Right lobe of liver (tissue), 6 donors: ENCODE measurements at places on chromosomes 13 and 19.

- no peaks in the 10 kb centered on the region for H3K27me3 ChIP-seq
- no peaks in the 10 kb centered on the region for H3K4me1 ChIP-seq
- no peak overlapping the region for H3K4me3 ChIP-seq
- H3K36me3 ChIP-seq = no peaks in the 10 kb centered on the region
- DNase-seq = no peak
These were observed 72.6 kb upstream of the TSHZ3 start for GRCh38 chr19:31421856-31422255.

DNA sequence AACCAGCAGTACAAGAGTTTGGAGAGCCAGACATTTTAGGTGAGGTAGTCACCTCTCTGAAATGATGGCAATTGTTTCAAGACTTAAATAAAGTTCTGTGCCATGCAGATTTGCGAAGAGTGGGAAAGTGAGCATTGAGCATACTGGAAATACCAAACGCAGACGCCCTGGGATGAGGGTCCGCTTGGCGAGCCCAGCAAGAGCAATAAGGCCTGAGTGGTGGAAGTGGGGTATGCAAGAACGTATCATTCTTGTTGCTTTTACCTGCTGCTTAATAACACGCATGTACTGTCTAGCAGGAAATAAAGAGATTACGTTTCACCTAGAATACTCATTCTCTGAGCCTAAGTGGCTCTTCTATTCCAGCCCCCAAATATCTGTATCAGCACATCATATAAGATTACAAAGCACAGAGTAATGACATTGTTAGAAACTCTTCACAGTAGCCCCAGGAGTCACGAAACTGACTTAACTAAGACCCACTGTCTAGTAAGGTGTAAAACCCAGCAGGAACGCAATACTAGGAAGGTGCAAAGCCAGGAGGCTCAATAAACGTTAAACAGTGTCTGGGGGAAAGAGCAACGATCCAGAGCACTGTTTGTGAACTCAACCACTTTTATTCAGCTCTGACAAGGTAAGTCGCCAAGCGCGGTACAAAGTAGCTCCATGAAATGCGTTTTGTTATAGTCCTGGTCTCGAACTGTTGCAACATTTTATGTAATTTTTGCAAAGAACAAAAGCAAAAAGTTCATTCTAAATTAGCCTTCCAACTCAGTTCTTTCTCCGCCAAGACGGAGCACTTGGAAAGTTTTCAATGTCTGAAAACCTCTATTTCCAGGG lies 1.2 kb downstream of the RCBTB2 start:
- no peaks in the 10 kb centered on the region for H3K27me3 ChIP-seq
- peak overlapping the region; percentile 70 for H3K4me3 ChIP-seq

DNA sequence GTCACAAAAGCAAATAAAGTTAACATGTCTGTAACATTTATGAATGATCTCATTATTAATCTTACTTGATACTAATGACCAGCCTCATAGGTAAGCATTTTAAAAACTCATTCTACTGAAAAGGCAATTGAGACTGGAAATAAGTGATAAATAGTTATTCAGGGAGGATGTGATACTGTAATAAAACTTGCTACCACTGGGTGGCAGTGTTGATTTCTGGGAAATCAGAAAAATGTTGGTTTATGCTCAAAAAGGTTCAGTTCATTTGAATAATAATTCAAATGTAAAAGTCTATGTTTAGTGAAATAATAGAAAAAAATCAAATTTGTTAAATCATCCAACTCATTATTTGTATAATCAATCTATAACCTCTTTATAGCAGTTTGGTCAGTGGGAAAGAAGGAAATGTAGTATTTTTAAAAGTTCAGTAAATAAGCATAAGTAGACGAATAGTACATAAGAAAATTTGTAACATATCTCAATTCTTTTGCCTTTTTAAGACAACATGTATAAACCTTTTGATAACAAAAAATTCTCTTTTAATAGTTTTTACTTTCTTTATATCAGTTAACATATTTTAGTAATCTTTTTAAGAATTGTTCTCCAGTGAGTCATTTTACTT lies 9.6 kb downstream of the ABHD13 start:
- no peaks in the 10 kb centered on the region for H3K4me1 ChIP-seq
- DNase-seq = no peak
- no peak overlapping the region for H3K27ac ChIP-seq
- no peak overlapping the region for H3K4me3 ChIP-seq

- H3K27me3 ChIP-seq = no peaks in the 10 kb centered on the region
- peak overlapping the region; percentile 37 for H3K4me3 ChIP-seq
- peaks cover 21% of the 10 kb centered on the region for H3K4me1 ChIP-seq
These were observed 8.9 kb upstream of the SLC15A1 start for GRCh38 chr13:98761126-98761985.

DNA sequence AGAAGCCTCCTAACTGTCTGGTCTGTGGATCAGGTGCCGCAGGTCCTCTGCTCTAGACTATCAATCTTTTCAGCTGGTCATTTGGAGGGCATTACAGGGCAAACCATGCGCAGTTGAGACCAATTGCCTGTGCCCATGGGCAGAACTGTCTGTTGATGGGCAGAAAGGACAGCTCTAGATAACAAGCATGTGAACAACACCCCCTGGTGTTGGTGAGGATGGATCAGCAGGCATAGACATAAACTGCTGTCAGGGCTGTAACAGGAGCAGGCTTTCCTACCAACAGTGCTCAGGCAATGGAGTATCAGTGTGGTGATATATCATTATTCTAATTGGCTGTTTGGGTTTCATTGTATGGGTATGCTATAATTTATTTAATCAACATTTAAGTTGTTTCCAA lies 104.7 kb upstream of the KL start:
- no peaks in the 10 kb centered on the region for H3K27me3 ChIP-seq
- H3K4me3 ChIP-seq = no peak overlapping the region
- no peaks in the 10 kb centered on the region for H3K4me1 ChIP-seq
- no peak overlapping the region for H3K27ac ChIP-seq
- no peak for DNase-seq

- no peaks in the 10 kb centered on the region for H3K36me3 ChIP-seq
- H3K27ac ChIP-seq = no peak overlapping the region
- H3K27me3 ChIP-seq = no peaks in the 10 kb centered on the region
- no peak for DNase-seq
- H3K4me3 ChIP-seq = no peak overlapping the region
These were observed 10.6 kb downstream of the RFC3 start for GRCh38 chr13:33828431-33829129.

GRCh38 chr13:50948601-50949000 lies 39.0 kb downstream of the RNASEH2B start:
- no peaks in the 10 kb centered on the region for H3K36me3 ChIP-seq
- no peak for DNase-seq
- H3K4me1 ChIP-seq = no peaks in the 10 kb centered on the region
- no peak overlapping the region for H3K27ac ChIP-seq

GRCh38 chr19:2230807-2231533 lies 5.2 kb downstream of the PLEKHJ1 start:
- no peak overlapping the region for H3K27ac ChIP-seq
- no peak overlapping the region for H3K4me3 ChIP-seq
- H3K27me3 ChIP-seq = no peaks in the 10 kb centered on the region
- peaks cover 20% of the 10 kb centered on the region for H3K4me1 ChIP-seq
- H3K36me3 ChIP-seq = peaks cover 26% of the 10 kb centered on the region

DNA sequence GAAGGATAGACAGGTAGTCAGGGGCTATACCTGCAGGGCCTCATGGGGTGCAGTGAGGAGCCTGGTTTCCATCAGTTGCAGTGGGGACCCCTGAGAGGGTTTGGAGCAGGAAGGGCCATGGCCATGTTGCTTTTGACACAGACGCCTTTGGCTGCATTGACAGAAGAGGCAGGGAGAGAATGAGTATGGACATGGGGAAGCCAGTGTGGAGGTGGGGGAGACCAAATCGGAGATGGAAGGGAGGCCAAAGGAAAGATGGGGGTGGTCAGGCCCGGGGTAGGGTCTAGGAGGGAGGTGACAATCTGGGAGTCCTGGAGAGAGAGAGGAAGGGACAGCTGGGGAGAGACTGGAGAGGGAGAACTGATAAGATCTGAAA lies 1.3 kb downstream of the HSD11B1L start:
- H3K36me3 ChIP-seq = no peaks in the 10 kb centered on the region
- no peaks in the 10 kb centered on the region for H3K4me1 ChIP-seq
- DNase-seq = no peak
- H3K27ac ChIP-seq = no peak overlapping the region
- no peaks in the 10 kb centered on the region for H3K27me3 ChIP-seq

DNA sequence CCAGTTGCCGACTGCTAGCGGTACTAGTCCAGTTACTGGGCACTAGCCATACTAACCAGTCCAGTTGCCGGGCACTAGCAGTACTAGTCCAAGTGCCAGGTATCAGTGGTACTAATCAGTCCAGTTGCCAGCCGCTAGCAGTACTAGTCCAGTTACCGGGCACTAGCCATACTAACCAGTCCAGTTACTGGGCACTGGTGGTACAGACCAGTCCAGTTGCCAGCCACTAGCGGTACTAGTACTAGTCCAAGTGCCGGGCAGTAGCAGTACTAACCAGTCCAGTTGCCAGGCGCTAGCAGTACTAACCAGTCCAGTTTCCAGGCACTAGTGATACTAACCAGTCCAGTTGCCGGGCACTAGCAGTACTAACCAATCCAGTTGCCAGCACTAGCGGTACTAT lies 124.1 kb upstream of the MCF2L start:
- no peaks in the 10 kb centered on the region for H3K27me3 ChIP-seq
- H3K36me3 ChIP-seq = no peaks in the 10 kb centered on the region
- DNase-seq = no peak

GRCh38 chr13:24176351-24177101 lies 16.0 kb downstream of the SPATA13 start:
- H3K27me3 ChIP-seq = no peaks in the 10 kb centered on the region
- H3K27ac ChIP-seq = peak overlapping the region; percentile 76

DNA sequence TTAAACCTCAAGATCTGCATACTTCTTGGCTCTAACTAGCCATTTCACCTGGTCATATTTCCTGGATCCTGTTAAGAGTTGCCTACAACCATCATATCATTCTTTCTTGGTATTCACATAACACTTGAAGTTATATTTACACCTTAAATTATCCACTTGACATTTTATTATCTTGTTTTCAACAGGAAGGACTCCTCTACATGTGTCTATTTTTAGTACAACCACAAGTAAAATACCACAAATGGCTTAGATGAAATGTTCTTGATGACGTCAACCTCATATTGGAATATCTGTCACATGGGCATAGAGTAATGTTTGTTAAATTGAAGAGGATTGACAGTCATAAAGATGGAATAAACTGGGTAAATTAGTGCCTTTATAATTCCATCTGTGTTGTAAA lies 9.4 kb downstream of the PCDH20 start:
- H3K27ac ChIP-seq = no peak overlapping the region
- H3K36me3 ChIP-seq = no peaks in the 10 kb centered on the region
- no peak overlapping the region for H3K4me3 ChIP-seq
- DNase-seq = no peak
- no peaks in the 10 kb centered on the region for H3K27me3 ChIP-seq
- no peaks in the 10 kb centered on the region for H3K4me1 ChIP-seq

- no peak for DNase-seq
- no peaks in the 10 kb centered on the region for H3K36me3 ChIP-seq
- no peak overlapping the region for H3K27ac ChIP-seq
- no peaks in the 10 kb centered on the region for H3K4me1 ChIP-seq
- no peak overlapping the region for H3K4me3 ChIP-seq
These were observed 36.8 kb upstream of the TM9SF2 start for GRCh38 chr13:99464441-99464949.

GRCh38 chr13:110525328-110526319 lies 35.9 kb downstream of the RAB20 start:
- H3K27ac ChIP-seq = peak overlapping the region; percentile 85
- peaks cover 82% of the 10 kb centered on the region for H3K4me1 ChIP-seq
- peak; percentile 61 for DNase-seq
- no peaks in the 10 kb centered on the region for H3K27me3 ChIP-seq
- no peak overlapping the region for H3K4me3 ChIP-seq
- H3K36me3 ChIP-seq = no peaks in the 10 kb centered on the region

DNA sequence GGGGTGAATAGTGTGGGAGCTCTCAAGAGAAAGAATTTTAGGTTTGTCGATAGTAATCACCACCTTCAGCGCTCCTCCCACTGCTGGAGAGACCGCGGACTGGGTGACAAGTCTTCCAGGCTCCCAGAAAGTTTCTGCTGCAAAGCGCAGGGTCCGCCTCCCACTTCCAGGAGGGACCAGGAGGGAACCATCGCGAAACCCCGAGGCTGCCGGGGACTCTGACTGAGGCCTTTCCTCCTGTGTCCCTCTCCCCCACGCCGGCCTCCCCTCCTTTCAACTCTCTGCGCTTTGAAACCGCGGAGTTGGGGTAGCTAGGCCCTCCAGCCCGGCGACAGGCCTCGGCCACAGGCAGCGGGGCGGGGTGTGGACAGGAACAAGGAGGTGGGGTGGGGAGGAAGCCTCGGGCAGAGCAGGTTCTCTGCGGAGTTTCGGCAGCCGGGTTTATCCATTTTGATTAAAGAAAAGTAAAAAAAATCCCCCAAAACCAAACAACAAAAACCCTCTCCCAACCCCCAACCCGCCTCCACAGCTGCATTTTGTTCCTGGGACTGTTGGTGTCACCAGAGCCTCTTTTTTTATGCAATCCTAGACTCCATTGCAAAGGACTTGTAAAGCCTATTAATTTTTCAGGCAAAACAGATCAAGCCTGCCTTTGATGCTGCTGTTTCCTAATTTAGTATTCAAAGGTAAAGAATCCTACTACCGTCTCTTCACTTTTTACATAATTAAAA lies 157.2 kb downstream of the TM9SF2 start:
- peak overlapping the region; percentile 31 for H3K4me3 ChIP-seq
- H3K27ac ChIP-seq = peak overlapping the region; percentile 70
- H3K36me3 ChIP-seq = no peaks in the 10 kb centered on the region
- DNase-seq = peak; percentile 53
- H3K4me1 ChIP-seq = peaks cover 28% of the 10 kb centered on the region
- no peaks in the 10 kb centered on the region for H3K27me3 ChIP-seq

- H3K4me1 ChIP-seq = peaks cover 25% of the 10 kb centered on the region
- H3K36me3 ChIP-seq = no peaks in the 10 kb centered on the region
- peak overlapping the region; percentile 73 for H3K4me3 ChIP-seq
- H3K27me3 ChIP-seq = no peaks in the 10 kb centered on the region
- peak overlapping the region; percentile 100 for H3K27ac ChIP-seq
These were observed 2.3 kb downstream of the PPP1R15A start for GRCh38 chr19:48874303-48875135.

DNA sequence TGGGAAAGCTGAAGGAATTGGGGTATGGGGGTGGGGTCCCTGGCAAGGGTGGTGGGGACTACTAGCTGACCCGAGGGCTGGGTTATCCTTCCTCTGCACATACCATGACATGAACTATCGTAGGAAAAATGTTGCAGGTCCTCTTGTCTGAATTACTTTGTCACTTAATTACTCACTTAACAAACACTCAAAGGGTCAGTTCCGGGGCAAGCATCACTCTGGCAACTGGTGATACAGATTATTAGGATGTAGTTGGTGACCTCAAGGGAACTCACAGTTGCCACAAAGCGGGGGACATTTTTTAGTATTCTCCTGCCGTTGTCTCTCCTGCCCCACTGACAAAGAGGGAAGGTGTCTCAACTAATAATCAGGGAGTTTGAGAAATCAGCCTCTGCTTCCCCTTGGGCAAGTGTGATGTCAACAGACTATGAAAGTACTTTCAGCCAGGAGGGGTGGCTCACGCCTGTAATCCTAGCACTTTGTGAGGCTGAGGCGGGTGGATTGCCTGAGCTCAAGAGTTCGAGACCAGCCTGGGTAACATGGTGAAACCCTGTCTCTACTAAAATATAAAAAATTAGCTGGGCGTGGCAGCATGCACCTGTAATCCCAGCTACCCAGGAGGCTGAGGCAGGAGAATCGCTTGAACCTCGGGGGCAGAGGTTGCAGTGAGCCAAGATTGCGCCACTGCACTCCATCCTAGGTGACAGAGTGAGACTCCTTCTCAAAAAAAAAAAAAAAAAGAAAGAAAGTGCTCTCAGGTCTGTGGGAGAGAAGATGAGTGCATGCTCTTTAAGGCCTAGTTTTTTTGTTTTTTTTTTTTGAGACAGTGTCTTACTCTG lies 10.3 kb downstream of the DNAJB1 start:
- no peaks in the 10 kb centered on the region for H3K27me3 ChIP-seq
- H3K4me1 ChIP-seq = no peaks in the 10 kb centered on the region
- no peak overlapping the region for H3K4me3 ChIP-seq
- H3K27ac ChIP-seq = no peak overlapping the region
- no peak for DNase-seq
